ENCODE measurements at places on chromosomes 7 and 10.

DNA sequence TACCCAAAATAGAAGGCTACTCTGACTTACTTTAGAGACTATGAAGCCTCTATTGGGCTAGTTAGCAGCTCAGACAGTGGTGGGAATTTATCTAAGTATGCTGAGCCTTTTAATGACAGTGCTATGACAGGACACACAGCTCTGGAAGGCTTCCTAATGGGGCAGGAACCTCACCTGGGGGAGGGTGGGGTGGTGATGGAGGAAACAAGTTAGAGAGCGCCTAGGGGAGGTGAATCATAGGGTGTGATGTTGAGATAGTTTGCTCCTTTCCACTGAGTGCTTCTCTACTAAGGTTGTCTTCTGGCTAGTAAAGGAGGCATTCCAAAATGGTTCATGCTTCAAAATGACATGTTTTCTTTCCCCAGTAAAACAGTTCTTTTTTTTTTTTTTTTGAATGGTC, 42.1 kb downstream of the PPP1R9A start:
- DNase-seq = no peak

GRCh38 chr10:78408671-78409472, 375.2 kb downstream of the RPS24 start:
- DNase-seq = no peak

DNA sequence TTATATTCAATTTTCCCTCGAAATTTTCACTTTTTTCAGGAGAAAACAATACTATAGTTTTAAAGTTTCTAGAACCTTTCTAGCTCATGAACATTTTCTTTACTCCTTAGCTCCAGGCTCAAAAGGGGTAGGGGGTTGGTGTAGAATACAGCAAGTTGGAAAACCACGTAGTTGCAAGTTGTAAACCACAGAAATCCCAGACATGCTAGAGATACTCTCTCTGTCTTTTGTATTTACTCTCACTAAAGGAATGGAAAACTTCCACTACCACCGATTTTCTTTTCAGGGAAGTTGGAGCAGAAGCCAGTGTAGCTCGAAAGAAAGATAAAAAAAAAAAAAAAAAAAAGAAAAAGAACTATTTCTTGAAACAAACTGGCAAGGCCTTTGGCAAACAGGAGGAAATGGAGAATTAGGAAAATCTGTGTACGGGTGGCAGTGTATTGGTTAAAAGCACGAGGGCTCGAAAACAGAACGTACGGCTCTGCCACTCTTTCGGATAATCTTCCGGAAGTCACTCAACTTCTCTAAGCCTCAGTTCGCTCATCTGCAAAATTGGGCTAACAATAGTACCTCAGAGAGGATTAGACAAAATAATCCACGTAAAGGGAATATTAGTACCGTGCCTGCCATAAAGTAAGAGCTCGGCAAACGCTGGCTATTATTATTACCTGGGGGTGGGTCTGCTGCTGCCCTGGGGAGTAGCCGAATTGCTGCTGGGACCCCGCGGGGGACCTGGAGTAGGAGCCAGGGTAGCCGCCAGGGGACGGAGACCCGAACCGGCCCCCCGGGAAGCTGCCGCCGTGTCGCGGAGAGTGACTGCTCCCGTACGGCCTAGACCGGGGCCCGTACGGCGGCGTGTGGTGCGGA, 628 bp downstream of the MPLKIP start:
- DNase-seq = no peak

DNA sequence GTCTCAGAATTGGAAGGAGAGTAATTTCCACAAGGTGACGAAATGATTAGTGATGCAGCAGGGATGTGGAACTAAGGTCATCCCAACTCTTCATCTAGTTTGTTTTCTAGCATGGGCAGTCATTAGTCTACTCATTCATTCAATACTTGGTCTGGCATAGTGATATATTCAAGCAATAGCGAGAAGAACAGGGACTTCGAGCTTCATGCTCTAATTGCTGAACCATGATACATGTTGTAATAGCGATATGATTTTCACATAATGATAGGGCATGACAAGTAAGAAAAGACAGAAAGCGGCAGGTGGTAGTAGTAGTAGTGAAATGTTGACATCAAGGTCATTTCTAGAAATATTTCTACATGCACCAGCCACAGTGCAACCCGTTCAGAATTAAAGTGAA, 652.1 kb downstream of the PHTF2 start:
- no peak for DNase-seq

GRCh38 chr7:131497454-131497853, 59.0 kb downstream of the PODXL start:
- DNase-seq = no peak

GRCh38 chr10:44462338-44462914, 77.5 kb upstream of the CXCL12 start:
- no peak for DNase-seq

GRCh38 chr10:6563075-6563474, 17.0 kb downstream of the PRKCQ start:
- DNase-seq = no peak

GRCh38 chr7:134888141-134888740, 98.1 kb upstream of the AGBL3 start:
- DNase-seq = no peak

GRCh38 chr10:77036993-77037734, 600.4 kb downstream of the KCNMA1 start:
- DNase-seq = no peak

DNA sequence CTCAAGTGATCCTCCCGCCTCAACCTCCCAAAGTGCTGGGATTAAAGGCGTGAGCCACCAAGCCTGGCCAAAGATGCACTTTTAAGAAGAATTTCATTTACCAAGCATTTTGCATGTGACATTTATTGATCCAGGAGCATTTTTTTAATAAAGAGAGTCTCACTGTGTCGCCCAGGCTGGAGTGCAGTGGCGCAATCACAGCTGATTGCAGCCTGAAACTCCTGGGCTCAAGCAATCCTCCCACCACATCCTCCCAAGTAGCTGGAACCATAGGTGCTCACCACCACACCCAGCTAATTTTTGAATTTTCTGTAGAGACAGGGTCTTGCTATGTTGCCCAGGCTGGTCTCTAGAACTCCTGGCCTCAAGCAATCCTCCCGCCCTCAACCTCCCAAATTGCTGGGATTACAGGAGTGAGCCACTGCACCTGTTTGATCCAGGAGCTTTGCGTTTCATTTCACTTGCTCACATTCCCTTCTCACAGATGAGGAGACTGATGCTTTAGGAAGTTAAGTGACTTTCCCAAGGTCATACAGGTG, 4.4 kb upstream of the TBL2 start:
- DNase-seq = no peak

GRCh38 chr7:36969376-36969775, 245.1 kb upstream of the AOAH start:
- DNase-seq = no peak

DNA sequence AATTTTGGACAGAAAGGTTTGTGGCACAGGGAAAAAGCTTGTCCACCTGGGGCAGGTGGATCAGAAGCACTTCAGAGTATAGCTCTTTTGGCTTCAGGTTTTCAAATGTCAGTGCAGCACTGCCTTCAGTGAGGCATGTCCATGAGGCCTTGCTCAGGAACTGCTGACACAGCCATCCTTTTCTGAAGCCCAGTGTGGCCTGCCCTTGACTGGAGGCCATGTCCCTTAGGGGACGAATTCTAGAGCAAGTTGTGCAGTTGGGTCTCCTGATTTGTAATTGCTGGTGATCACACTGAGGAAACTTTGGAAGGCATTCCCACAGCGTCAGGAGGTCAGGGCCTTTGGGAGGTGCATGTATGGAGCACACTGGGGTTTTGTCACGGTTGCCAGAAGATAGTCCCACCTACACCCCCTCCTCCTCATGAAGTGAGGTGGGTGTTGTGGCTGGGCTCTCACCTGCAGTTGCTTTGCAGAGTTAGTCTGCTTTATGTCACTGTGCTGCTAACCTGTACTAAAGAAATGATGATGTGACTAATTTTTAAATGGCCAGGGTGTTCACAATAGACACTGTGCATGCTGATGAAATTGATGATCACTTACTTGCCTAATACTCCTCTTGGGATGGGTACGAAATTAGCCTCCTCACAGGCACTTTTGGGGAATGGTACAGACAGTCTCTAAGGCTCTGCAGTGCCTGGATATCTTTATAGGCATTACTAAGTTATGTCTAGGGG, 41.7 kb downstream of the OGDH start:
- DNase-seq = no peak

Data from memory B cell (primary cell).